ENCODE measurements at places on chromosomes 2 and 18.
A peak's percentile ranks its signal among the peaks of the same experiment; 100 is the strongest.

GRCh38 chr18:79396431-79397246 is 909 bp downstream of the NFATC1 start:
- DNase-seq, result no peak

- no peak for DNase-seq
Measured at GRCh38 chr18:29104671-29105070, 927.7 kb upstream of the CDH2 start.

- DNase-seq, result no peak
Measured at GRCh38 chr2:77937366-77937765, 415.2 kb upstream of the LRRTM4 start.

GRCh38 chr2:74535440-74535965 is 5.8 kb downstream of the HTRA2 start:
- no peak for DNase-seq

DNA sequence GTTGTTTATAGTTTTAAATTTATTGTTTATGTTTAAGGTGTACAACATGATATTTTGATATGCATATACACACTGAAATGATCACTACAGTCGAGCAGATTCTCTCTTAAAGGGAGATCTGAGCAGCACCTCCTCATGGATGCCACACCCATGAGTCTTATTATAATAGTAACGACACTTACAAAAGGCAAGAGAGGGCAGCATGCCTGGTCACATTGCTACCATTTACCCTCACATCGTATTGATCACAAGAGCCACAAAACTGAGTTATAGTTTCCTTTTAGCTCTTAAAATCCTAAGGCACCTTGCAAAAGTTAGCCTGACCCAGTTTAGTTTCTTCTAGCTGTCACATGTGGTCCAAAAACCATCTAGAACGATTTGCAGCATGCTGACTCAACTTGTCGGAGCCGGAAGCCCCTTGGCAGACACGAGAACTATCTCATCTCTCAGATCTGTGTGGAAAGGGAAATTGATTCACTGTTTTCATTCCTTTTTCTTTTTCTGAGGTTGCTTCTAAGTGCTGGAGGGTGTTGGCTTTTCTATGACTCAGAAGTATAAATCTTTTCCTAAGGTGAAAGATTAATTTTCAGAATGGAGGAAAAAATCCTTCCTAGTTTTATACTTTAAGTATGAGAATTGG is 85.3 kb downstream of the CDC42EP3 start:
- no peak for DNase-seq

DNA sequence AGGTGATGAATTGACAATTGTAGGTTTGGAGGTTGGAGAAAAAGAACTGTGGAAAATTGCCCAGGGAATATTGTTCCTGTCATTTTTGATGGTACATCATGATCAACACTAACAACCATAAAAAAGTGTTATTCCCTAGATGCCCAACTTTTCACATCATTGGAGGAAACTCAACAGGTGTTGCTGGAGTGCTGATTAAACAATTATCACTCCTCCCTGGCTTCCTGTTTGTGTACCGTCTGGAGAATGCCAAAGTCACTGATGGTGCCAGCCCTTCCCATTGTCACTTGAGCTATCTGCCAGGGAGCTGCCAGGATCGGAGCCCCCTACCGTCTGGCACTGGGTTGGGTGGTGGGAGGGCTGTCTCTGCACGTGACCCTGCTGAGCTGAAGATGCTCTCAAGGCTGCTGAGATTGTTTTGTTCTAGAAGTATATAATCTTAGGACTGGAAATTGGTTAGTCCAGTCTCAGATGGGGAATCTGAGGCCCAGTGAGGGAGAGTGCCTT is 156.9 kb downstream of the PRKCE start:
- DNase-seq, result no peak

GRCh38 chr2:45901468-45902032 is 250.1 kb downstream of the PRKCE start:
- DNase-seq, result no peak

- DNase-seq, result no peak
Measured at GRCh38 chr2:176284461-176285049, 15.3 kb downstream of the MTX2 start.

- DNase-seq, result no peak
Measured at GRCh38 chr2:204134421-204134820, 197.9 kb downstream of the ICOS start.

GRCh38 chr2:55976681-55977080 is 53.1 kb upstream of the EFEMP1 start:
- DNase-seq, result no peak

DNA sequence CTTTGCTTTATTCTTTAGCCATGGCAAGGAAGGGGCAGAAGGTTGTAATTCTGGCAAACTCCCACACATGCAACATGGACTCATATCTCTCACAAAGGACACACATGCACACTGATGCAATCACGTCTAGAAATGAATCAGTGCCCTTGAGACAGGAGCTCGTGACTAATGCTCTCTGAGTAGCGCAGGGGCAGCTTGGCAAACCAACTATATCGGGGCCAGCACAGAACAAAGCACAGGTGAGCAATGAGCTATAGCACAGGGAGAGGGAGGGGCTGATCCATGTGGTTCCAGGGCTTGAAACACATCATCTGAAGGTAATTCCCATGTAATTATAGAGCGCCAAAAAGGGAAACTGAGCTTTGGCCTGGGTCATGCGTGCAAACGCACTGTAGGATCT is 165.2 kb upstream of the KLF7 start:
- DNase-seq, result peak; percentile 91

GRCh38 chr2:15772086-15772595 is 168.2 kb upstream of the MYCN start:
- DNase-seq, result no peak

Data from AG09319 (cell line).